ENCODE measurements at places on chromosomes 3 and 15.

DNA sequence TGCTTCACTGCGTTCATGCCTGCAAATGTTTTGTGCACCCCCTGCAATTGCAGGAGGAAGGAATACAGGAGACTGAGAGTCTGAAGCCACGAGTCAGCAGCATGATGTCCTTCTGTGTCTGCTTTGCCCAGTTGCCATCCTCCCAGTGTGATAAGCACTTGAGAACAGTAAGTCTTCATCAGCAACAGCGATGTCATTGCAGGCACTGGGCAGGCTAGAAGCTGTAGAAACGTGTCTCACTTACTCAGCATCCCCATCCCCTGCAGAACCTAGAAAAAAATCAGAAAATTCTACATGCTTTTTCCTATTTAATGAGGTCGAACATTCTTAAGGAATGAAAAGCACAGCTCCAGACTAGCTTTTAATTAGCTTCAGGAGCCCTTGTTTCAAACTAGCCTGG lies 156.5 kb upstream of the LPP start:
- DNase-seq = no peak
- no peak overlapping the region for H3K4me3 ChIP-seq
- peaks cover 37% of the 10 kb centered on the region for H3K36me3 ChIP-seq
- H3K27me3 ChIP-seq = no peaks in the 10 kb centered on the region
- peak overlapping the region; percentile 9 for H3K27ac ChIP-seq
- peaks cover 98% of the 10 kb centered on the region for H3K4me1 ChIP-seq

GRCh38 chr3:39184081-39184967 lies 8.1 kb downstream of the XIRP1 start:
- DNase-seq = no peak
- H3K4me1 ChIP-seq = peaks cover 23% of the 10 kb centered on the region
- H3K36me3 ChIP-seq = no peaks in the 10 kb centered on the region
- no peak overlapping the region for H3K4me3 ChIP-seq
- H3K27me3 ChIP-seq = peaks cover 10% of the 10 kb centered on the region

- no peak overlapping the region for H3K4me3 ChIP-seq
- peaks cover 4% of the 10 kb centered on the region for H3K27me3 ChIP-seq
- no peak for DNase-seq
- no peaks in the 10 kb centered on the region for H3K4me1 ChIP-seq
- H3K36me3 ChIP-seq = no peaks in the 10 kb centered on the region
- H3K27ac ChIP-seq = no peak overlapping the region
Measured at GRCh38 chr3:105232553-105232952, 134.2 kb upstream of the ALCAM start.

GRCh38 chr3:31958701-31959152 lies 22.3 kb downstream of the OSBPL10 start:
- peaks cover 7% of the 10 kb centered on the region for H3K4me1 ChIP-seq
- no peak overlapping the region for H3K27ac ChIP-seq
- peaks cover 12% of the 10 kb centered on the region for H3K27me3 ChIP-seq
- no peak for DNase-seq
- no peak overlapping the region for H3K4me3 ChIP-seq
- H3K36me3 ChIP-seq = no peaks in the 10 kb centered on the region

DNA sequence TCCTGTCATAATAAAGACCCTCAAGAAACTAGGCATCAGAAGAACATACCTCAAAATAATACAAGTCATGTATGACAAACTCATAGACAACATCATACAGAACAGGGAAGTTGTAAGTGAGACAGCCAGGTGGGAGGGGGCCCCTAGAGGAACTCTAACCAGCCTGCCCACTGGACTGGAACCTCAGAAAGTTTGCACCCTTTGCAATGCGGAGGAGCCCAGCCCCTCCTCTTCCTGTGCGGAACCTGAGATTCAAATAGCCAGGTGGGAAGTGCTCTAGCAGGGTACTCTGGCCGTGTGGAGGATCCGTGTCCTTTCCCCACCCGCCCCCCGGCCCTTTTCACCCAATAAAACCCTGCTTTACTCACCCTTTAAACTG lies 387.0 kb upstream of the CBLB start:
- H3K27me3 ChIP-seq = peaks cover 3% of the 10 kb centered on the region
- no peak overlapping the region for H3K27ac ChIP-seq
- no peak for DNase-seq
- H3K4me3 ChIP-seq = no peak overlapping the region
- H3K36me3 ChIP-seq = peaks cover 16% of the 10 kb centered on the region

GRCh38 chr3:152729906-152730305 lies 105.0 kb upstream of the P2RY1 start:
- H3K4me1 ChIP-seq = no peaks in the 10 kb centered on the region
- H3K27me3 ChIP-seq = no peaks in the 10 kb centered on the region
- no peak for DNase-seq
- no peak overlapping the region for H3K4me3 ChIP-seq
- H3K36me3 ChIP-seq = no peaks in the 10 kb centered on the region

DNA sequence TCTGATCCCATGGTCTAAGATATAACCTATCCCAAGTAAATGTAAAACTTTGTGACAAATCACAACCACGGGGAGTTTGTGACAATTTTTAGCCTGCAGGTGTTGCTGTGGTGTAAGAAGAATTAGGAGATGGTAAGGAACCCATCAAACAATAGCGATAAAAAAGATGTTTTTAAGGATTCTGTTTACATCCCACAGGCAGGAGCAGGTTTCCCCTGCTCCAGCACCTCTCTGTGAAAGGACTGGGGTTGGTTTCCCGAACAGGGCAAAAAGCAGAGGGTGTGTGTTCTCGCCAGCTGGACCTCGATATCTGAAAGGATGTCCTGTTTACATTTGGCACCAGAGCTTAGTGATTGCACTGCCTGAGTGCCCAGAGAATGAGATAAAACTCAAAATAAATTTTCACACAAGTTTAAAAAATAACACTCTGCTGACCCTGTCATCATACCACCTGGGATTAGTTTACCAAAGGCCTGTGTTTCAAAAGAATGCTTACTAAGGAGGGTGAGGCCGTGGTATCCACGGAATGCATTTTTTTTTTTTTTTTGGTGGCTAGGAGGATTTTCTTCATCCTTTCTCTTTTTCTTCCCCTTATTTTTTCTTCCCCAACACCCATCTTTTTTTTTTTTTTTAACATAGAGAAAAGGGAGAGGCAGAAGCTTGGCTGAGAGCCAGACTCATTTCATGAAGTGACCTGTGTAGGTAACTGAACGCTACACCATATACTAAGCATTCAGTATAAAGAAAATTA lies 151.8 kb upstream of the DPH6 start:
- no peak overlapping the region for H3K27ac ChIP-seq
- no peak for DNase-seq
- H3K27me3 ChIP-seq = no peaks in the 10 kb centered on the region
- H3K4me1 ChIP-seq = no peaks in the 10 kb centered on the region
- no peaks in the 10 kb centered on the region for H3K36me3 ChIP-seq

DNA sequence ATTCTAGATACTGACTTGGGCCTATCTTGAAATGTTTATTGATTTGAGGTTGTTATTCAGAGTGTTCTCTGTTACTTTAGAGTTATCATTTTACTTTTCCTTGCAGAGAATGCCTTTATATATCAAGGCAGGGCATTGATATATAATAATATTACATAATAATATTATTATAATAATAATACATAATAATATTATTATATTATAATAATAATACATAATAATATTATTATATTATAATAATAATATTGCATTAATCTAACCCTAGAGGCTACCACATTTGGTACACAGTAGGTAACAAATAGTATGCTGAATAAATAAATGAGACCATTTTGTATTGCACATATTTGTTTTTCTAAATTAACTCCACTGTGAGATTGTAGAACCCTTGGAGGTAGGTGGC lies 216.3 kb downstream of the EFHB start:
- no peak for DNase-seq
- H3K4me3 ChIP-seq = no peak overlapping the region
- H3K4me1 ChIP-seq = no peaks in the 10 kb centered on the region
- H3K27me3 ChIP-seq = no peaks in the 10 kb centered on the region
- H3K27ac ChIP-seq = no peak overlapping the region

DNA sequence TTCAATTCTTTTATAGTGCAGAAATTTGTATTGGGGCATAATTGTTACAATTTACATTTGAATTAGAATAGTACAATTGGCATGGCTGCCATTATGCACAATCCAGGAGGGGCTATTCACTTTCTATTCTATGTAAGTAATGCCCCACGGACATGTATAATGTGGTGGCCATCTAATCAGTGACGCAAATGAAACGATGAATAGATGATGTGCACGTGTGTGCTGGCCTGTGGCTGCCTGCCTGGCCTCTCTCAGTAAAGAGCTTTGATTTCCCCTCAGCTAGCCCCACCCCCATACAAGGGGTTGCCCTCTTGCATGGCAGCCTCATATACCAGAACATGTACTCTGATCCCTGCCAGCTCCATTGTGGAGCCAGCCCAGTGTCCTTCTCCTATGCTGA lies 86.5 kb downstream of the BOC start:
- no peaks in the 10 kb centered on the region for H3K27me3 ChIP-seq
- H3K4me3 ChIP-seq = no peak overlapping the region
- no peak overlapping the region for H3K27ac ChIP-seq
- no peaks in the 10 kb centered on the region for H3K36me3 ChIP-seq
- no peak for DNase-seq
- no peaks in the 10 kb centered on the region for H3K4me1 ChIP-seq

GRCh38 chr3:137000039-137000438 lies 42.3 kb downstream of the IL20RB start:
- no peak overlapping the region for H3K4me3 ChIP-seq
- peaks cover under 1% of the 10 kb centered on the region for H3K4me1 ChIP-seq
- no peaks in the 10 kb centered on the region for H3K36me3 ChIP-seq

DNA sequence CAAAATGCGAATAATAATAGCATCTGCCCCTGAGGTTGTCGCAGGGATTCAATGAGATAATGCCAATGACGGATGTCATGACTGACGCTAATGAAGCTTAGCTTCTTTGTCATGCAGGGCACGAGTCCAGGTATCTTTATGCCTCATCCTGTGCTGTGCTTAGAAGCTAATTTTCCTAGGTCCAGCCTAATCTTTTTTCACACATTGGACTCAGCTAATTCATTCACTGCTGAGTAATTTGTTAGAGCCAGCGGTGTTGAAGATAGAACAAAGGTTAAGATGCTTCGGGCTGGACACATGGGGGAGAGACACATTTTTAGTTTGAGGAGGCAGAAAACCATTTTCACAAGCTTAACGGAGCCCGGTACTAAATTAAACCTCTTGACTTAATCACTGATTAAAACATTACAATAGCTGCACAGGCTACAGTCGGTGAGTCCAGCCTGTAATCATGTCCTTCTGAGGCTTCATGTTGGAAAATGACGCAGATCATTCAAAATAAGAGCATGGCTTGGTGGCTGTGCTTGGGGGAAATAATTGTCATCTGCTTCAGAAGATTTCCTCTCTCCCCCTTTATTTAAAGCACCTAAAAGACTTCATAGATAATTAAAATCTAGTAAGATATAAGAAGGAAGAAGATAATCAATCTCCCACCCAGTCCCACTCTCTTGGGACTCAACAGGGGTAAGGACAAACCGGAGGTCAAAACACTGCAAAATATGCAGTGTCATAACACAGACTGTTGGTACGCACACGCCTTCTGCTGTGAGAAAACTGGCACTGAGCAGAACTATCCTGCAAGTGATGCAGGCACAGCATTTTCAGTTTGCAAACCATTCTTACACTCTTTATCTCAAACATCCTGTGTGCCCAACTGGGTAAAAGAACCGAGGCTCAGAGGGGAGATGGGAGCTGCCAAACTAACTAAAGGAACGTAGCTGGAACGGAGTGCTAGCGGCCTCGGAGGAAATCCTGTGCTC lies 3.3 kb upstream of the CCDC174 start:
- no peak for DNase-seq
- H3K4me1 ChIP-seq = peaks cover 34% of the 10 kb centered on the region
- H3K36me3 ChIP-seq = peaks cover 8% of the 10 kb centered on the region
- H3K27ac ChIP-seq = no peak overlapping the region

DNA sequence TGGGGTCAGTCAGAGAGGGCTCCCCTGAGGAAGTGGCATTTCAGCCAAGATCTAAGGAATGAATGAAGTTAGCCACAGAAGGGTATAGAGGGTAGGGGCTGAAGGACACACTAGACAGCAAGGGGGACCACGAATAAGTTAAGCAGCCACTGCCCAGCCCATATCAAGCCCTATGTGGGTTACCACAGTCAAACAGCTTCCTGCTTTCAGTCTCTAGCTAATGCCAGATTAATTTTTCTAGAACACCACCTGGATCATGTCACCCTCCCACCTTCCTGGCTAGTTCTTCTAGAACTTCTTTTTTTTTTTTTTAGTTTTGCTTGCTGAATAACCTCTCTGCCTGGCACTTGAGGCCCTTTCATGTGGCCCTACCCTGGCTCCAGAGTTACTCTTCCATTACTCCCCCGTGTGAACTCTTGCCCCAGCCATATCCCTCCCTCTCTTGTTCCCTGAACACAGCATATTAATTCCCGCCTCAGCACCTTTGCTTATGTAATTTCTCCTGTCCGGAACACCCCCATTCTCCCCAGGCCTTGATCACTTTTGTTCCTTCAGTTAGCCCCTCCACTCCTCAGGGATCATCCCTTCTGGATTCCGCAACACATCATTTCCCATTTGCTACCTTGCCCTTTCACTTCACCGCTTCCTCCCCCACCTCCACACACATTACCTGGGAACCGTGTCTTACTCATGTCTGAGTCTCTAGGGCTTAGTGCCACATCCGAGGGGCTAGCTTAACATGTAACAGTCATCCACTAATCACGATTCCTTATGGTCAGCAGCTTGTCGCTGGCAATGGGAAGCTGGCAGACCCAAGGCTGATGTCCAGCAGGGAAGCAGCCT lies 20.6 kb upstream of the BNC1 start:
- no peaks in the 10 kb centered on the region for H3K36me3 ChIP-seq
- H3K4me1 ChIP-seq = no peaks in the 10 kb centered on the region
- peaks cover 20% of the 10 kb centered on the region for H3K27me3 ChIP-seq
- H3K4me3 ChIP-seq = no peak overlapping the region

GRCh38 chr15:39095218-39095879 lies 485.5 kb upstream of the THBS1 start:
- H3K4me3 ChIP-seq = no peak overlapping the region
- H3K4me1 ChIP-seq = no peaks in the 10 kb centered on the region
- DNase-seq = no peak
- H3K27me3 ChIP-seq = no peaks in the 10 kb centered on the region

GRCh38 chr15:37789397-37789786 lies 145.0 kb upstream of the TMCO5A start:
- no peaks in the 10 kb centered on the region for H3K27me3 ChIP-seq
- no peak overlapping the region for H3K4me3 ChIP-seq
- no peaks in the 10 kb centered on the region for H3K36me3 ChIP-seq

DNA sequence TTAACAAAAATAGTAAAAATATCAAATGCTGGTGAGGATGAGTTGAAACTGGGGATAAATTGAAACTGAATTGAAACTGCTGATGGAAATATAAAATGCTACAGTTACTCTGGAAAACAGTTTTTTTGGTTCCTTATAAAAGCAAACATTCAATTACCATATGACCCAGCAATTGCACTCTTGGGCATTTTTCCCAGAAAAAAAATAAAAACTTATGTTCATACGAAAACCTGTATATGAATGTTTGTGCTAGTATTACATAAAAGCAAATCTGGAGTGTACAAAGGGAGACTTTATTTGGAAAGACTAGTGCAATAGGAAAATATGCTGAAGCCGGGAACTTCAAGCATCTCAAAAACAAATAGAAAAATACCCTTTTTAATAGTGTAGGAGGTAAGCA lies 857.9 kb upstream of the CADM2 start:
- DNase-seq = no peak
- H3K4me3 ChIP-seq = no peak overlapping the region
- no peak overlapping the region for H3K27ac ChIP-seq
- H3K36me3 ChIP-seq = no peaks in the 10 kb centered on the region
- no peaks in the 10 kb centered on the region for H3K27me3 ChIP-seq

All from activated naive CD4-positive, alpha-beta T cell treated with anti-CD3 and anti-CD28 coated beads, Interleukin-2, amount 10 ng/mL, durations not matched to agents 7 days and 5 days (primary cell).